ENCODE measurements at places on chromosomes 13 and 19.

DNA sequence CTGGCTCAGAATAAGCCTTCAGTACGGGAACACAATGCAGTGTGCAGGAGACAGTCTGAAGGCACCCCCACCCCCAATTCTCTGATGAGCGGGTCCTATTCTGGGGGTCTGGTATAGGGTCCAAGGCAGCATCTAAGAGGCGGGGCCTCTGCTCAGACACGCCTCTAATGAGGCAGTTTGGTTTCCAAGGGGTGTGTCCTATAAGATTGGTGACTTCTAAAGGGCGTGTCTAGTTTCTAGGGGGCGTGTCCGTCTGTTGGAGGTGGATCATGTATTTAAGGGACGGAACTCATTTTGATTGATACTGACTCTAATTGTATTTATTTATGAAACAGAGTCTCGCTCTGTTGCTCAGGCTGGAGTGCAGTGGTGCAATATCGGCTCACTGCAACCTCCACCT, 8.7 kb downstream of the FIZ1 start:
- no peak for DNase-seq

- DNase-seq, result no peak
These were observed 399.1 kb upstream of the SPRY2 start for GRCh38 chr13:80740071-80740470.

DNA sequence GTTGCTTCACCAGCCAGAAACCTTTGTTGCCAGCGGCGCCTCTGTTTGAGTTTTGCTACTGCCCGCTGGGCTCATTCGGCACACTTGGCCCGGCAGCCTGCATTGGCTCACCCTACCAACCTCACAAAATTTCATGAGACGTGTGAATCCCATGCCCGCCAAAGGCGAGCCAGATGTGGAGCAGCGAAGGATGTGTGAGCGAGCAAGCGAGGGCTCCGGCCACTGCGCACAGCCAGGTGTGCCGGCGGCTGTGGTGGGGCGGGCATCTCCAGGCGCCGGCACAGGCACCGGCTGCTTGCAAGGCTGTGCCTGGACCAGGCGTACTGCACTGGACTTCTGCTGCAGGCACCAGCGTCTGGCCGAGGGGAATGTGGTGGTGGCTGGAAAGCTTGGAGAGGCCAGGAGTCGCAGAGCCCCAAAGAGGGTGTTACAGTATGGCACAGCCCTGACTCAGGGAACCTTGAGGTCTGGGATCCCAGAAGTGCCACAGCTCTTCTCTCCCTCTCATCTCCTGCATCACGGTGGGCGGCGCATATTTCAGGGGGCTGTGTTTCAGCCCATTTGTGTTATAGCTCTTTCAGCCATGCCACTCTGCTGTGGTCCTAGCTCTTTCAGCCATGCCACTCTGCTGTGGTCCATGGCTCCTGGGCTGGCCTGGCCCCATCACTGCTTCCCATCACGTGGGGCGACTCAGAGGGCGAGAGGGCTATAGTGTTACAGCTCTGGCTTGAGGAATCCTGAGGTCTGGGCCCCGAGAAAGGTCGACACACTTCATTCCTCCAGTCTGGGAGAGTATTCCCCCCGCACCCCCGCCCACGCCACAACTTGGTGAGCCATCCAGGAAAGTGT, 592.0 kb upstream of the SLITRK5 start:
- no peak for DNase-seq

- no peak for DNase-seq
These were observed 1.6 kb upstream of the C19orf38 start for GRCh38 chr19:10846500-10847202.

GRCh38 chr13:46543287-46543686, 9.7 kb upstream of the LRCH1 start:
- DNase-seq, result no peak

- no peak for DNase-seq
These were observed 193.6 kb downstream of the KCNRG start for GRCh38 chr13:50208826-50209335.

DNA sequence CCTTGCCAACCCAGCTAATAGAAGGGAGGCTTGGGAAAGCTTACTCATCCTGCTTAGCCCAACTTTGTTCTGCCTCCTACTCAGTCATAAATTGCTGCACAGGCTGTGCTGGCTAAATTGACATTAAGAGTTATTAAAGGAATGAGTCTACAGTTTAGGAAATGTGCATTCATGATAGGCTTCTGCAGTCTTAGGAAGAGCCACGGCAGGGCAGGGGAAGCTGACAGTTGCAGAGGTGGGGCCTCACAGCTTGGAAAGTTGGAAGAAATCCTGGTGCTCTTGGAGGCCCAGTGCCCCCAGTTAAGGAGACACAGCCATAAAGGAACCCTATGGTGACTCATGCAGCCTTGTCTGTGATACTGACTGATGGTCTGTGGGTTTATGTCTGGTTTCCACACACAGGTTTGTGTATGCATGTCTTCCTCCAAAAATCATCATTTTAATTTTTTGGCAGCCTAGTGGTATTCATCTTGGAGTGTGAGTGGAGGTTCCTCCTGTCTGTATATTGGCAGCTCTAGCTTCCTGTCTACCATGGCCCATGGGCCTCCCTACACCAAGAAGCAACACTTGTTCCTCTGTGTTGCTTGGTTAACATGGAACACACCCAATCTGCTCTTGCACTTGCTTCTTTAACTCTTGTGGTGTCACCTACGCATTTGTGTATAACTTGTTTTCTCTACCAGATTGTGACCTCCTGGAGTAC, 135.0 kb upstream of the KL start:
- DNase-seq, result no peak

DNA sequence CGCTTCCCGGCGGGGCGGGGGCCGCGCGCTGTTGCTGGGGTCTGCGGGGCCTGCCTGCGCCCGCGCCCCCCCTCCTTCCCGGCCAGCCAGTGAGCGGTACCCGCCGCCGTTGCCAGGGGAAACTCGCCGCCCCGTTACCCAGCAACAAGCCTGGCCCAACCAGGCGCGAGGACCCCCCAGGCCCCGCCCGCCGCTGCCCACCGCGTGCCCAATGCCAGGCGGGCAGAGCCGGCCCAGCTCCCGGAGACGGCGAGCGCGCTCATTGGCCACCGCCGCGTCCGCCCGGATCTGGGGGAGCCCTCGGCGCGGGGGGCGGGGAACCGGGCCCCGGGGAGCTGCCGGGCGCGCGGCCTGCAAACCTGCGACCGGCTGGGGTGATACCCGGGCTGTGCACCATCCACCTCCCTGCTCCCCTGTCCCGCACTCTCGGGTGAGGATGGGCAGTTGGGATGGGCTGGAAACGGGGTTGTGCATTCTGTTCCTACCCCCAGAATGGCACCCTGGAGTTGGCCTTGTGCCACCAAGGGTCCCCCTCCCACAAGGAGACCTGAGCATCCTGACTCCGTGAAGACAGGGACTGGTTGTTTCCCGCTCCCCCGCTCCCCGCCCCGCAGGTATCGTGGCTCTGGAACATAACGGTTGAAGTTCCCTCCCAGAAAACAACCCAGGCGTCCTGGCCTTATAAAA, 8.8 kb upstream of the BBC3 start:
- DNase-seq, result no peak

- no peak for DNase-seq
These were observed 128.8 kb downstream of the ZDHHC20 start for GRCh38 chr13:21330126-21330861.

DNA sequence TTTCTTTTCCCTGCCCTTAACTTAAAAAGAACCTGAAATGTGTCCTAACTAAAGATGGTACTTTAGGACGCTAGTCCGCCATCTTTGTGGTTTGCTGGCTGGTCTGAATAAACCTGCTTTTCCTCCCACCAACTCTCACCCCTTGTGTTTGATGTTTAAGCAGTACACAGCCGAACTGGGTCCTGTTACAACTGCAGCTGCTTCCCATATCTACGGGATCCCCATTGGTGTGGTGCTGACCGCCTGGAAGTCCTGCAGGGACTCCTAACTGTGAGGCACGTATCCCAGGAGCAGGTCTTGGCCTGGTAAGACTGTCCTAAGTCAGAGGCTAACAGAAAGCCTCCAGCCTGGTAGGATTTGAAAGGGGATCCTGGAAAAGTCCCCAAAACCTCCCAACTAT, 40.9 kb upstream of the VSTM2B start:
- no peak for DNase-seq

DNA sequence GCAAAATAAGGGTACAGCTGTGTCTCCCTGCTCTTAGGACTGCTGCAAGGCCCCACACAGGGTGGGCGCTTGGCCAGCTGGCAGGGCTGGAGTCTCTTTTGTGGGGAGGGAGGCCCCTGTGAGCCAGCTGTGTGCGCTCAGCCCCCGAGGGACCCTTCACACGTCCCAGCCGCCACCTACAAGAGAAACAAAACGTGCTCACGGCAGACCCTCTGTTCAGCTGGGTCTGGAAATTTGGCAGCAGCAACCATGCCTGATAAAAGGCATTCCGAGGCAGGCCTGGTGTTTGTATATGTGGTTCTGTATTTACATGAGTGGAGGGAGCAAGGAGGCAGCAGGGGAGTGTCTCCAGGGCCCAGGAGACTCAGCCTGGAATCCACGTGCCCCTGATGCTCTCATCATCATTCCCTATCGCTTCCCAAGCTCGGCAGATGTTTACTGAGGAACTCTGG, 49.7 kb downstream of the CRTC1 start:
- DNase-seq, result no peak

GRCh38 chr13:80389073-80390038, 48.4 kb upstream of the SPRY2 start:
- no peak for DNase-seq

GRCh38 chr19:42323473-42323851, 2.0 kb upstream of the MEGF8 start:
- no peak for DNase-seq

GRCh38 chr13:101916775-101917474, 464.4 kb downstream of the ITGBL1 start:
- DNase-seq, result no peak

- DNase-seq, result no peak
These were observed 189.0 kb downstream of the LACC1 start for GRCh38 chr13:44068737-44069136.

GRCh38 chr19:40400559-40400958, 10.6 kb upstream of the HIPK4 start:
- DNase-seq, result no peak

DNA sequence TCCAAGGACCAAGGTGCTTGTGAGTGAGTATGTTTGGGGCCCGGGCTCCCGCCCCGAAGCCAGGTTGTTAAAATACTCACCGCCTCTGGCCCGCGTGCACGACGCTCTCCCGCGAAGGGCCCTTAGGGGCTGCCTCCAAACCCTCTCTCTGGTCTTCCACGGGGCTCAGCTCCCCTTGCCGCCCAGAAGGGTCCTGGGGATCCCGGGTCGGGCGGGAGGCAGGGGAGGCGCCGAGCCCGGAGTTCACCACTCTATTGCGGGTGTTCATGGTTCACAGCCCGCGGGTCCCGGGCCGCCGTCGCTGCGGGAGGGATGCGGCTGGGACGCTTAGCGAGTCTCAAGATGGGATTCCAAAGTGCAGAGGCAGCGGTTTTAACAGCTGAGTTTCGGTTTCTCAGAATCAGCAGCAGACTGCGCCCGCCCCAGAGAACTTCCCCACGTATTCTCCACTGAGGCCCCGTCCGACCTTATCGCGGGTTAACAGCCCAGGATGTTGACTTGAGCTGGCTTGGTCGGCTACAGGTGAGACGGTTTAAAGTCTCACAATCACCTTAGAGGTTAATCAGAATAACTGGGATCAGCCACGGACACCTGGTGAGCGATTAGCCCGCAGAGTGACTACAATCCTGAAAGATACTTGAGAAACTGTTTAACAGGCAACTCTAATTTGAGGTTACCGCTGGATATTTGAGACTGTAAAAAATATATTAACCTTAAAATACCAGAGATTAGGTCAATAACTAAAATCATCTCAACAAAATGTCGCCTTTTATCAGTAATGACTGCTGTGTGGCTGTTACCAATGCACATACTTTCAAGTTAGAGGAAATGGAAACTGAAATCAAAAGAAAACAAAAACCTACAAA, at the start of gene EPSTI1:
EPSTI1 (minus strand) TSS at position 344 of the 866 bp plus-strand sequence; CDS start at position 268, 76 bp downstream.
- DNase-seq, result peak; percentile 36

DNA sequence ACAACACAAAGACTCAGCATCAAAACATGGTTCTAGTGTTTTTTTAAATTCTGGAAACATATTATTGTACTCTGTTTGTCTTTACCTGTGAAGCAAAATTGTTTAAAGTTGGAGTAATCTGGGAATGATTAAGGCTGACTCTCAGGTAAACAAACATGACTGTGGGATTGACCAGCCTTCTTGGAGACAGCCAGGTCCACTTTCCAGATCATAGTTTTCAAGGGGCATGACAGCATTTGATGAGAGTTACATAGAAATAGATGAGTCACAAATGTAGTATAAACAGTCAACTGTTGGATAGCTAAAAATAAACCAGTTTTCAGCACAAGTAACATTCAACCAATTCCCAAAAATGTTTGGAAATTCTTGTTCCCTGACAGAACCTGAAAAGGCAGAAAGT, 1680.9 kb downstream of the OLFM4 start:
- no peak for DNase-seq

Measured in stimulated activated CD4-positive, alpha-beta T cell treated with anti-CD3 and anti-CD28 coated beads, Interleukin-1b, Interleukin-23, amount 100 ng/mL, for 1 hour (primary cell).